SK-MEL-5 (cell line): ENCODE measurements at places on chromosomes 3 and 15.

DNA sequence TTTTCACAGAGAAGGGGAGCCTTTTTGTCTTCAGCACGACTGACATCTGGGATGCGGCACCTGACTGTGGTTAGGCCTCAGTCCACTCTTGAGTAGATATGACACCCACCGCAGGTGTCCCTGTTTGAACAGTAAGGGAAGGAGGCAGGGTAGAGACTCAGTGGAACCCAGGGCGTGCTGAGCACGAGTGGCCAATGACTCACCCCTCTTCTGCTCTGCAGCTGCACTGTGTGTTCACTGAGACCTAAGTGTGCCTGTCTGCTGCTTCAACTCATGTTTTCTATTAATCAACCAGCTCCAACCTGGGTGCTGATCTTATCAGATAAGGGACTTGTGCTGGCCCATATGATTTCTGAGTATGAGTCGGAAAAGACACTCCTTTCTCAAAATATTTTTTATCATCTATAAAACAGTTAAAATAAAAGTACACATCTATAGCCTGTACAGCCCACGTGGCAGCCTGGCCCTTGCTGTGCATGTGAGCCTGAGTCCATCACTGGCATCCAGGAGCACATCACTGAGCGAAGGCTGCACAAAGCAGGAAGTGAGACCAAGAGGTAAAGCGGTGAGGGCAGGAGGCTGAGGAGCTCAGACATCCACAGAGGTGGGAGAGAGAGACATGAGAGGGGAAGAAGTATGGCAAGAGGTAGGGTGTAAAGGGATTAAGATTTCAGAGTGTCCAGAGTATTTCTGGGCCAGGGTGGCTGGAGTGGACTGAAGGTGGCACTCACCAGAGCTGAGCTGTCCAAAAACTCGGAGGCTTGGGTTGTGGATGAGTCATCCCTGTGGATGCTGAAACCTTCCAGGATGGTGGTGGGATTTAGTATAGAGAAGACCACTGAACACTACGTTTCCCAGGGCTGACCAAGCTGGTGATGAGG, 49.2 kb downstream of the SLC41A3 start:
- DNase-seq = no peak

GRCh38 chr15:67501177-67501835, 19.6 kb upstream of the C15orf61 start:
- peak; percentile 53 for DNase-seq

DNA sequence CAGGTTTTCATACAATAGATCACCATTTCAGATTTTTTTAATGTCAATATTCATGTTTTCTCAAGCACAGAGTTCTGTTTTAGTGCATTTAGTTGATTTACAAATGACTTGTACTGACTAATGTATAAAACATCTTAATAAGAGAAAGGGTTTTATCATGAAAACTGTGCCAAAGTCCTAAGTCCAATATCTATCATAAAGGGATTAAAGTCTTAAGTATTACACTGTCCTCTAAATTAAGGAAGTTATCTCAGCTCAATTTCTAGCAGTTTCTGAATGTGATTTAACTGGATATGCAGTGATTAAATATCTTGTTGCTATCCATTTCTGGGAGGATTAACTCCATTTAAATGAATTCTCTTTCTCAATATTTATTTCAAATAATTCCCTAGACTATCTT, 381.1 kb upstream of the CNTN4 start:
- DNase-seq = no peak

DNA sequence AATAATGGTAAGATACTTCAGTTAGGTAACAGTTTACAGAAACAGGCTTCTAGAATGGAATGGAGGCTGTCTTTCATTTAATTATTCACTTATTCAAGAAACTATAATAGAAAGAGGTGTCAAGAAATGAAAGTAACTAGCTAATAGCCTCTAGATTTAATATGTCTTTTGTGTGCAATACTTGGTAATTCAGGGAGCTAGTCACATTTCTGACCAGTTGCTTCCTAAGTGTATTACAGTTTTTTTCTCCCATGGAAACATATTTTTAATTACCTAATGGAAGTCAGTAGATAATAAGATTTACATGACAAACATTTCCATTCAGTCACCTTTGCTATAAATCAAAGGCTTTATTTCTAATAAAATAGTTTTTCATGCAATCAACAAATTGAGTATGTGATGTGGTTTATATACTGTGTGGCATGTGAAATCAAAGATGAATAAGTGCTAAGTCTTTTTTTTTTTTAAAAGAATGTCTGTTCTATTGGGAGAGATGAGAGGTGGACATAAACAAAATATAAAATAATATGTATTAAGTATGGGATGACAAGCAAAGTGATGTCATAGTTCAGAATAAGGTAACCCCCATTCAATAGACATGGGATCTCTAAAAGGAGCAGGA, 985.7 kb downstream of the SQOR start:
- no peak for DNase-seq

DNA sequence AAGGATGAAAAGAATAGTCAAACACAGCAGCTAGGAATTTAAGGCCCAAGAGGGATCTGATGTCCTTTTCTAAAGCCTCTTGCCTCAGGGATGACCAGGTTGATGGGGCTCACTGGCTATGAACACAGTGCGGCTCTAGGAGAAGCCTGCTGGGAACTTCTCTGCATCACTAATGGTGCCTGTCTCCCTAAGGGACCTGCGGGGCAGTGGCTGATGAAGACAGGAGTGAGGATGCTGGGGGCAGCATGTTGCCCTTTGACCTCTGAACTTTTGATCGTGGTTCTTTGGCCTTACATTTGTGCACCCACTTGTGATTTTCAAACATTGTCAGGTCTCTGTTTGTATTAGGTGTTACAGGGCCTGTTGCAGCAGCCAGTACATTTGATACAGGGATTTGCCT, 64.9 kb upstream of the KLHL25 start:
- DNase-seq = no peak

GRCh38 chr3:197791113-197791891, at the start of gene LRCH3:
Gene LRCH3 (plus strand): TSS chr3:197791254. CDS start chr3:197791279, 25 bp downstream.
- peak; percentile 86 for DNase-seq

- DNase-seq = no peak
These were observed 51.8 kb upstream of the B3GALNT1 start for GRCh38 chr3:161156936-161157335.

- DNase-seq = no peak
These were observed 63.7 kb downstream of the CORO2B start for GRCh38 chr15:68642491-68642845.

GRCh38 chr3:188270423-188270972, 116.5 kb downstream of the LPP start:
- peak; percentile 30 for DNase-seq

DNA sequence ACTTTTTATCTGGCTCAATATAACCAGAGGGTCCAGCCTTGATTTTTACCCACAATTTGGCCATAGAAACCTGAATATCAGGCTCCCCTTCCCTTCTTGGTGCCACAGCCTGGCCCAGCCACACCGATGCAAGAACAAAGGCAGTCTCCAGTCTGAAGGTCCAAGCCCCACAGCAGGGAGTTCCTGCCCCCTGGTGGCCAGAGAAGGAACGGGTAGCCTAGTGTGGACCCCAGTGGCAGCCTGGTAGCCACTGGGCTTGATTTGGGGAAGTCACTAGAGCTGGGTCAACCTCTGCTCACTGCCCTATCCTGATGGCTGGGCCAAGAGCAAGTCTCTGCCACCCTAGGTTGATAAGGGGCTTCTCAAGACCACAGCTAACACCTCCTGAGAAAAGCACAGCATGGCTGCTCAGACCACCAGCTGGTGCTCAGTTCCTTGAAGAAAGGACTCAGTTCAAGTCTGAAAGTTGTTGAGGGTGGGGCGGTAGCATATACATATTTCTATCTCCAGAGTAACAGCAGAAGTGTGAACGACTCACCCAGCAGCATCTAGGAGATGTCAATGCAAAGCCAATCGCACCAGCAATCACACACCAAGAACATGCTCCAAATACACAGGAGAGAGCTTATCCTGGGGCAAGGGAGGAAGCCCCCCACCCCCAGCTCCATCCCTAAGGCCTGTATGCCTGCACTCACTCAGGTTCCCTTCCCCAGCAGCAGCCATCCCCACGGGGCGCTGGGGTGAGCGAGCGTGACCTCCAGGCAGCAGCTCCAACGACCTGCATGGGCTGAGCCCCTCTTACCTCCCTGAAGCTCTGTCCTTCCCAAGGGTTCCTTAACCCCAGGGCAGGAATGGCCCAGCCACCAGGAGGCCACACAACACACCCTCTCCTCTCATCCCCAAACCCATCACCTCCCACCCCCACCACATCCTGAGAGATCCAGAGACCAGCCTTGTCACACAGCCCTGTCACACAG, 7.6 kb downstream of the PFKFB4 start:
- DNase-seq = peak; percentile 85

DNA sequence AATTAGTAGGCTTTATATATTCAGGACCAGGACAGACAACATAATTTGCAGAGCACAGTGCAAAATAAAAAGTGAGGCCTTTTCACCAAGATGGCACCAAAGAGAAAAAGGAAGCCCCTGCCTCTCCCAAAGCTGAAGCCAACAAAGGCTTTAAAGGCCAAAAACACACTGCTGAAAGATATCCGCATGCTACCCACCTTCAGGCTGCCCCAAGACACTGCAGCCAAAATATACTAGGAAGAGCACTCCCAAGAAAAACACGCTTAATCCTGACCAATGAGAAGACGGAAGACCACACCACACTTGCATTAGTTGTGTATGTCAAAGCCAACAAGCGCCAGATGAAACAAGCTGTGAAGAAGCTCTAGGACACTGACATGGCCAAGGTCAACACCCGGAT, 38.0 kb downstream of the PIK3CB start:
- DNase-seq = peak; percentile 46

- DNase-seq = no peak
These were observed 13.8 kb downstream of the EXOSC7 start for GRCh38 chr3:44989636-44990373.

GRCh38 chr3:134883697-134884385, 88.8 kb downstream of the EPHB1 start:
- DNase-seq = no peak

DNA sequence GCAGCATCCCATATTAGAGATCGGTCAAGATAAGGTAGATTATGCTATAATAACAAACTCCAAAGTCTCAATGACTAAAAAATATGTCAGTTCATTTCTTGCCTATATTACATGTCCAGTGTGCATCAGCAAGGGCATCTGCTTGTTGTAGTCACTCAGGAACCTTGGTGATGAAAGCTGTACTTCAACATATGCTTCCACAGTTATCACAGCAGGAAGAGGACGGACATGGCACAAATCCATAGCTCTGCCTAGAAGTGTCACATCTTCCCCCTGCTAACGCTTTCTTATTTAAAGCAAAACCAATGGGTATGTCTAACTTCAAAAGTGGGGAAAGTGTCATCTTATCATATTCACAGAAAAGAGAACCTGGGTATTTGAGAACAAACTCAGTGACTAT, 20.0 kb upstream of the PIAS1 start:
- no peak for DNase-seq

GRCh38 chr3:178063461-178063860, 472.8 kb upstream of the KCNMB2 start:
- no peak for DNase-seq

GRCh38 chr3:50164984-50165909, 10.1 kb downstream of the SEMA3F start:
- no peak for DNase-seq

GRCh38 chr3:13552857-13553652, 4.1 kb downstream of the FBLN2 start:
- DNase-seq = no peak

DNA sequence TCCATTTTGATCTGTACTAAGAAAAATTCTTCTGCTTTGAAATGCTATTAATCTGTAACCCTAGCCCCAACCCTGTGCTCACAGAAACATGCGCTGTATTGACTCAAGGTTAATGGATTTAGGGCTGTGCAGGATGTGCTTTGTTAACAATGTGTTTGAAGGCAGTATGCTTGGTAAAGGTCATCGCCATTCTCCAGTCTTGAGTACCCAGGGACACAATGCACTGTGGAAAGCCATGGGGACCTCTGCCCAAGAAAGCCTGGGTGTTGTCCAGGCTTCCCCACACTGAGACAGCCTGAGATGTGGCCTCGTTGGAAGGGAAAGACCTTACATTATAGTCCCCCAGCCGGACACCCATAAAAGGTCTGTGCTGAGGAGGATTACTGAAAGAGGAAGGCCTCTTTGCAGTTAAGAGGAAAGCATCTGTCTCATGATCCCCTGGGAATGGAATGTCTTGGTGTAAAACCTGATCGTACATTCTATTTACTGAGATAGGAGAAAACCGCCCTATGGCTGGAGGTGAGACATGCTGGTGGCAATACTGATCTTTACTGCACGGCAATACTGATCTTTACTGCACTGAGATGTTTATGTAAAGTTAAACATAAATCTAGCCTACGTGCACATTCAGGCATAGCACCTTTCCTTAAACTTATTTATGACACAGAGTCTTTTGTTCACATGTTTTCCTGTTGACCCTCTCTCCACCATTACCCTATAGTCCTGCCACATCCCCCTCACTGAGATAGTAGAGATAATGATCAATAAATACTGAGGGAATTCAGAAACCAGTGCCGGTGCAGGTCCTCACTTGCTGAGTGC, 6.3 kb downstream of the PIGZ start:
- DNase-seq = no peak

DNA sequence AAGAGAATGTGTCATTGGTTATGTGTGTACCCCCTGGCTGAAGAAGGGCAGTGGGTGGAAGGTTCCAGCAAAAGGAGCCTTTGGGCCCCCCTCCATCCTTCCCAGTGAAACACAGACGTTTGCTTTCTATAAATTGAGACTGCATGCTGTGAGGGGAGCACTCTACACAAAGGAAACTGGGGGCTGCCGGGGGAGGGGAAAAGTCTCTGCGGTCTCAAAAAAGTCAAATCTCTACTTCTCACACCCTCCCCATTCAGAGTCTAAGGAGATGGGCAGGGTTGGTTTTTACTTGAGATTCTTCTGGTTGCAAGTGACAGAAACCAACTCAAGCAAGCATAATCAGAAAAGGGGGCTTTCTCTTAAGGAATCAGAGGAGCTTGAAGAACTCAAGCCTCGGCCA, 50.1 kb upstream of the TLE3 start:
- no peak for DNase-seq

DNA sequence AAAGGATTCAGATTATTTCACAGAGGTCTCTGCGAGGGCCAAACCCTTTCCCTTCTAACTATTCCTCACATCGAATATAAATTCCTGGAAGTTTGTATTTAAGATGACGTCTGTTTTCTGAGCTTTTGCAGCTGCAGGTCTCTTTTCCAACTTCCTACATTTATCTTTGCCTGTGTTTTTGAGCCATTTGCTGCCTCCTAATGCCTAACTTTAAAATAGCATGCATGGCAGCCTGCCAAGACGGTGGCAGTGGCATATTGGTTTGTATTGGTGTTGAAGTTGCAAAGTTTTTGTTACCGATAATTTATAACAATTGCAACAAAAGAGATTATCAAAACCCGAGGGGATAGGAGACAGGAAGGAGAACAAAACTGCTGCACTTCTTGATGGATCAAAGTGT, 187.1 kb upstream of the DNAJC19 start:
- peak; percentile 77 for DNase-seq
